GM12864 (cell line): ENCODE measurements at places on chromosomes 5 and 9.
A peak's percentile ranks its signal among the peaks of the same experiment; 100 is the strongest.

GRCh38 chr9:134858051-134858841 is 22.4 kb upstream of the FCN2 start:
- DNase-seq: peak; percentile 70

DNA sequence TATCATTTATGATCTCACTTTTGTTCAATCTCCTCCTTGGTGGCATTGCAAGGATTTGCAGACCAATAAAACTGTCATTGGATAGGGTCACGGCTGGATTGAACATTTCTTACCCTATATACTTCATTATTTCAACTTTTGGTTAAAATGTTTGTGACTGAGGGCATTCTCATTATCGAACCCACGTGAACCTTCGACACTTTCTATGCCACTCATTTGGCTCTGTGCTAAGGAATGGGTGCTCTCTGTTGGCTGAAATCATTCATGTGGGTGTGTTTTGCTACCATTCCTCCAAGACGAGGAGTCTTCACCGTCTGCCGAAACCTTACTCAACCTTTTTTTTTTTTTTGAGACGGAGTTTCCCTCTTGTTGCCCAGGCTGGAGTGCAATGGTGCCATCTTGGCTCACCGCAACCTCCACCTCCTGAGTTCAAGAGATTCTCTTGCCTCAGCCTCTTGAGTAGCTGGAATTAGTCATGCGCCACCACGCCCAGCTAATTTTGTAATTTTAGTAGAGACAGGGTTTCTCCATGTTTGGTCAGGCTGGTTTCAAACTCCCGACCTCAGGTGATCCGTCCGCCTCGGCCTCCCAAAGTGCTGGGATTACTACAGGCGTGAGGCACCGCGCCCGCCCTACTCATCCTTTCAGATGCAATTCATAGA is 62.5 kb downstream of the CSNK1A1 start:
- DNase-seq: no peak

DNA sequence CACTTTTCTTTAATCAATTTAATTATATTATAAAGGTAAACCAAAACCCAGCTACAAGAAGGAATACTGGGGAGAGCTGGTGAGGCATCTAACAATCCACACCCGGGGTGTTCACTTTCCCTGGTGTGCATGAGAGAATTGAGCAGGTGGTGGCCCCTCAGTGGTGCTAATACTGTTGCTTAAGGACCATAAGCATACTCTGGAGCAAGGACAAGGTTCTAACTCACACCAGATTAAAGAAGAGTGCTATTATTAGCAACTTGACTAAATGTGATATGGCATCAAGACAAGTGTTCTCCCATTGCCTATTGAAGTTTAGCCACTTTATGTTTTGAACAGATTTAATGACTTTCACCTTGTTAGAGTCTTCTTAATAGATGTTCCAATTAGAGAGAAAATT is 8.8 kb downstream of the RGS7BP start:
- no peak for DNase-seq

GRCh38 chr5:43437062-43437660 is 25.0 kb upstream of the CCL28 start:
- DNase-seq: no peak

- no peak for DNase-seq
Observed at GRCh38 chr5:134561871-134562296, 36.4 kb downstream of the JADE2 start.

- peak; percentile 40 for DNase-seq
Observed at GRCh38 chr5:79263290-79263689, 27.4 kb downstream of the JMY start.
